ENCODE measurements at places on chromosomes 1 and 21.
A peak's percentile ranks its signal among the peaks of the same experiment; 100 is the strongest.

GRCh38 chr1:169368406-169368769 lies 393 bp downstream of the BLZF1 start:
- no peak for DNase-seq

GRCh38 chr21:45836694-45837670 lies 144.6 kb upstream of the COL6A1 start:
- DNase-seq: no peak

GRCh38 chr1:63703701-63704107 lies 70.1 kb upstream of the ROR1 start:
- no peak for DNase-seq

DNA sequence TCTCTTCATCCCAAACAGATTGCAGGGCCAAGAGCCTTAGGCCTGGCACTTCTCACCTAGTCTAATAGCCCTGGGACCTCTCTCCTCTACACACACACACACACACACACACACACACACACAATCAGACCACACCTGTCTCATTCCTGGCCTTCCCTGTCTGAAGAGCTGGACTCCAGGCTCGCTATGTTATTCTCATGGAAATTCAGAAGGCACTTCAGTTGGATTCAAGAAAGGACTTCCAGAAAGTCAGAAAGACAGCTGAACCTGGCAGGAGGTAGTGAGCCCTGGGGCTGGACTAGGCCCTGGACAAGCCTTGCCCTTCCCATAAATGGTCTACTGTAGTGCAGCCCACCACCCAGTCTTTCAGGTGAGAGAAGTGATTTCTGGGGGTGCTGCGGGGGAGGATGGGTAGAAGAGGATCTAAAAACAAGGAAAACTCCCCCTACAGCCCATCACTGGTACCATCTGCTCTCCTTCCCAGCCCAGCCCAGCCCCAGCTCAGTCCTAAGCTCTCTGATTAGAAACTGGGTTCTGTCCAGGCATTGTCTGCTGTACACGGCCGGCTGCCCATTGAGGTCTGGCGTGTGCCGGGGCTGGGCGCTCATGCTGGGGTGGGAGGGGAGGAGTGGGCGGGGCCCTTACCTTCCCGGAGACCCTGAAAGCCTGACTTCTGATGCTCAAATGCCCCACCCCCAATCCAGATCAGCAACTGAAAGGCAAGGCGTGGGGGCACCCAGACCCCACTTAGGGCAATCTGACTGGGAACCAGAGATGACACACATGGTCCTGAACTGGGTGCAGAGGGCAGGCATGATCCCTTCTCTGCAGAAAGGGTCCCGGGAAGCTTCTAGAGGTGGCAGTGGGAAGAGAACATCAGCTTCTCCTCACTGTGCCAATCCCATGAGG lies 2.5 kb downstream of the KIF21B start:
- no peak for DNase-seq

GRCh38 chr21:37622755-37623154 lies 256.2 kb downstream of the DYRK1A start:
- no peak for DNase-seq

- DNase-seq: no peak
Observed at GRCh38 chr1:167369933-167370332, 148.4 kb downstream of the CD247 start.

DNA sequence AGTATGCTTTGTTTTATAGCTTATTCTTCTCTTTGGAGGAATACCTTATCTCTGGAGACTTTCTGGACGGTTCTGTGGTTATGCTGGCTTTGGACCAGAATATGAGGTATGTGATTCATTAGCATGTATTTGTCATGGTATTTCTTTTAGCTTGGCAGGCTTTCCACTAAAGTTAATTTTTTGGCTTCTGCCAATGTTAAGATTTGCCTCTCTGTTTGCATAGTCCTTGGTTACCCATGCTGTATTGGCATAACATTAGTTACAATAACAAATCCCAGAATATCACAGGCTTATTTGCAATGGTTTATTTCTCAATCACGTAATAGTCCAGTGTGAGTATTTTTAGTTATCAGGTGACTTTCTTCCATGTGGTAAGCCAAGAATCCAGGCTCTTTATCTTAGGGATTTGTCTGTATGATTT lies 9.7 kb downstream of the ZMPSTE24 start:
- DNase-seq: no peak

DNA sequence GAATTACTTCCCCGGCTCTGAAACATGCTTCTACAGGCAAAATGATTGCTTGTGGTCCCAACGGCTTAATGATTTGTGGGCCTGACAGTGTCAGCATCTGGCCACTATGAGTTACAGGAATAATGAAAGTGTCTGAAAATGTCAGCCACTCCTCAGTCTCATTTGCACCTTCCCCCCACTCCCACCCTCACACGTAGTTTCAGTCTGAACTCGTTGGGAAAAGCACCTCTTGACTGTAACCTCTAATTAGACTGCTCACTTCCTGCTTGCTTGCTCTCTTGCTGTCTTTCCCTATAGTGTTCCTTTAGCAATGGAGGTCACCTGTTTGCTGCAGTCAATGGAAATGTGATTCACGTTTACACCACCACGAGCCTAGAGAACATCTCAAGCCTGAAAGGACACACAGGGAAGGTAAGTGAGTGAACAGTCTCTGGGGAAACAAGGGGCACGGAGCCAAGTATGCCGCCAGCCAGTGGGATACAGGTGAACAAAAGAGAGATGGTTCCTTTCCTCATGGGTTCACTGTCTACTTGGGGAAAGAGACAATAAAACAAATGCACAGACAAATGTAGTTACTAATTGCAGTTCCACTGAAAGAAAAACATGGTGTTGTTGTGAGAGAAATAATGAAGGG lies 27.1 kb downstream of the CFAP57 start:
- peak; percentile 40 for DNase-seq
